Renal pelvis (tissue), 12 donors: ENCODE measurements at places on chromosomes 2 and 18.
A peak's percentile ranks its signal among the peaks of the same experiment; 100 is the strongest.

DNA sequence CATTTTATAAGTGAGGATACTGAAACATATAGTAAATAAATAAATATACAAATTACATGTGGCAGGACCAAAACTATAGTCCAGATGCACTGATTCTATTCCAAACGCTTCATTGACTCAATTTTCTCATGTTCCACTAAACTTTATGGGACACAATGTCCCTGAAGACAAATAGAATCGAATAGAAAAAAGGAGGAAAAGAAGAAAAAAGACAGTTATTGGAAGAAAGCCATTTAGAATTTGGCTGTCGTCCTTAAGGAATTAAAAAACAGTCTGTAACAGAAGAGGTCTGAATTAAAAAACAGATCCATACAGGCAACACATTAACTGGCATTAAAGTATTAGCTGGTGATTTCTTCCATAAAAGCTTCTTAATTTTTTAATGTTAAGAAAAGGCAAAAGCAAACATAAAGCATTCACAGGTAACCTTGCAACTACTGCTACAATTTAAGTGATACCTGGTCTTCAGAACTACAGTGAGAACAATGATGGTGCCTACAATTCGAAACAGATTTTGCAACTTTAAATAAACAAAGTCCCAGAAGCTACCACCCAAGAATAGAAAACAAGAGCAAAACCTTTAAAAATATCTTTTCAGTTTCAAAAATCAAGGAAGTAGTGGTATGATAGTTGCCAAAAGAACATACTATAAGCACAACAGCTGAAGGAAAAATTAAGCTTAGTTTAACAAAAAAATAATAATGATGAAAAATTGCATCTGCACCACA, 17.4 kb upstream of the CHAC2 start:
- no peak for DNase-seq

DNA sequence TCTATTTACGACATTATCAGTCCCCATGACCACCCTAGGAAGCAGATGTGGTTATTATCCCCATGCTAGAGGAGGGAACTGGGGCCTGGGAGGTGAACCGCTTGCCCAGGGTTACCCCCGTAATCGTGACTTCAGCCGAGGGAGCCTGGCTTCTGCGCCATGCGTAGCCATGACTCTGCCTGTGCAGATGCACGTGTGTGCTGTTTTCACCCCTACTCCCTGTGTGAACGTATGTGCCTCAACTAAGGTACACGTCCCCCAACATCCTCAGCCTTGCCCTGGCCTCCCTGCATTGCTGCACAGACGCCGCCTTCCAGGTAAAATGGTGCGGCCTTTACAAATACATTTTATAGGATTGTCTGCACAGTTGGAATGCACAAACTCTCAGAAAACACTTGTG, 40.2 kb downstream of the LPIN1 start:
- no peak for DNase-seq

- DNase-seq: no peak
Measured at GRCh38 chr18:26190506-26190905, 35.7 kb upstream of the TAF4B start.

- DNase-seq: no peak
Measured at GRCh38 chr2:218806346-218806978, 24.5 kb downstream of the CYP27A1 start.

GRCh38 chr2:50401772-50402653, 629.9 kb downstream of the NRXN1 start:
- peak; percentile 60 for DNase-seq

DNA sequence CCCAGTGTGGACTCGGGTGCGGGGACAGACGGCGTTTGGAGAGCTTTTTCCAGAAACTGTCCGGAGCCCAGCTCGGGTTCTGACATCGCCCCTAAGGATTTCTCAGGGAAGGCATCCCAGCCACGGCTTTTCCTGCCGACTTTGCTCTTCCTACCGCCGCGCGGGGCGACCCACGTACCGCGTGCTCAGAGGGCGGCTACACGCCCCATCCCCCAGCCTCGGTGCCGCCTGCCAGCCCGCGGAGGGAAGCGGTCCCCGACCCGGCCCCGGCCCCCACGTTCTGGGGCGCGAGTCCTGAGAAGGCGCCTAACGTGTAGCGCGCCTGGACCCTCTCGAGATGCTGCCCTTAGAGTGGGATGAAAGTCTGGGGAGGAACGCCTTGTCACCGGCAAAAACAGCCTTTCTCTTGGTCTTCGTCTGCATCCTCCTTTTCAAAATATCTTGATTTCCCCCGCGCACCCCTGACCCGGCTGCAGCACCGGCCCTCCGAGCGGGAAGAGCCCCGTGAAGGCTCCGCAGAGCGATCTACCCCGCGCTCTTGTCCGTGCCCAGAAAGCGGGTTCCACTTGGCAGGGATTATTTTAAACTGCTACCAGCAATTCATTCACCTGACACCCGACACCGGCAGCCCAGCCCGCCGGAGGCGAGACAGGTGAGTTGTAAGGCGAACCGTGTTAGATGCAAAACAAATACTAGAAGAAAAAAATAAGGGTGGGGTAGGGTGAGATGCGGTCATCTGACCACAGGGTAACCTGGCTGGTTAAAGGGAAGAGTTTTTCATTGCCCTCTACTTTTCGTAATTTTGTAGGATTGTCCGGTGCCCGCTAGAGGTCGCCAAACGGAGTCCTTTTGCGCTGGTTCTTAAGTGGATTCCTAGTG, 812 bp upstream of the KCNG3 start:
- peak; percentile 87 for DNase-seq

DNA sequence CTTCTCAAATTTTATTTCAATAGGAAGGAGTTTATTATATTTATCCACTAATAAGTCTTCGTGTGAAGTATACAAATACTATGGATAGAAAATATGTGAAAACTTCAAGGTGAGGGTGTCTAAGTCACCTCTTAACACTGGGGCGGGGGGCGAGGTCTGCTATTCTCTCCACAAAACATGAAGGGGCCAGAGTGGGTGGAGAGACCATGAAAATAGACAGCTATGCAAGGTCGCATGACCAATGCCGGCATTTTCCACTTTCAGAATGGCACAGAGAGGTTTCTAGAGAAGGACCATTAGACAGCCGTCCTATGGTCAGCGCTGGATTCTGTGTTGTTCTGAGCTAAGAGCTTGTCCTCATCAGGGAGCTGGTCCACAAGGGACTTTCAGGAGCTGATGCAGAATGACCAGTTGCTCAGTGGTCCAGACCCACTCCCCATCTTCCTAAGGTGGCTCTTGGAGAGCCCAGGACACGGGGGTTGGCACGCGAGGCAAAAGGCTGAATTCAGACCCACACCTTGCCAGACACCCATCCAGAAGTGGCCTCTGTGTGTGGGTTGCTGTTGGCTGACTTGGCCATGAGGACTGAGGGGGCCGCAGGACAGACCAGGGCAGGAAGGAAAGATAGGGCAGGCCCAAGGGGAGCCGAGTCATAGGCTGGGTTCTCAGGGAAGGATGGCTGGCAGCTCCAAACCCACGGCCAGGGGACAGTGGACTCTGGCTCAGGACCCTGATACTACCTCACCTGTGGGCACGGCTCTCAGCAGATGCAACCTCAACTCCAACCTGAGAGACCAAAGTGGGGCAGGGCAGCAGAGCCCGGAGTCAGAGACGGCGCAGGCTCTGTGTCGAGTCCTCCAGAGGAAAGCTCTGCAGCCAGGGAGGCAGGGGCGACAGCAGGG, 69.8 kb downstream of the NDUFA10 start:
- DNase-seq: no peak

GRCh38 chr2:147952118-147952517, 68.4 kb downstream of the ORC4 start:
- no peak for DNase-seq

- DNase-seq: no peak
Measured at GRCh38 chr2:209431701-209432100, 7.9 kb downstream of the MAP2 start.

DNA sequence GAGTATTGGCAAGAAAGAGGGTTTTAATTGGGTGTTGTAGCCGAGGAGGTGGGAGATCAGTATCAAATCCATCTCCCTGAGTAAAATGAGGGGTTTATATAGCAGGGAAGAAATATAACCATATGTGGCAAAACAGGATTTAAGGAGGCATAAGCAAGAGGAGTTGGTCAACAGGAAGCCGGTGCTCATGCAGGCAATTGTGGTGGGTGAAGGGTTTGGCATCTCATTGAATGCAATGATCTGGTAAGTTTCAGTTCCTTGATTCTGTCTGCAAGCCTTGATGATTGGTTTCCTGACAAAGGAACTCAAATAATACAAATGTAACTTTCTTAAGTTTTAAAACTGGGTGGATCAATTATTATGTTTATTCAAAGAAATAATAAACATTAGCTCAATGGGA, 564.4 kb upstream of the LINC00305 start:
- DNase-seq: no peak

GRCh38 chr18:74068296-74068695, 79.3 kb downstream of the FBXO15 start:
- DNase-seq: no peak

DNA sequence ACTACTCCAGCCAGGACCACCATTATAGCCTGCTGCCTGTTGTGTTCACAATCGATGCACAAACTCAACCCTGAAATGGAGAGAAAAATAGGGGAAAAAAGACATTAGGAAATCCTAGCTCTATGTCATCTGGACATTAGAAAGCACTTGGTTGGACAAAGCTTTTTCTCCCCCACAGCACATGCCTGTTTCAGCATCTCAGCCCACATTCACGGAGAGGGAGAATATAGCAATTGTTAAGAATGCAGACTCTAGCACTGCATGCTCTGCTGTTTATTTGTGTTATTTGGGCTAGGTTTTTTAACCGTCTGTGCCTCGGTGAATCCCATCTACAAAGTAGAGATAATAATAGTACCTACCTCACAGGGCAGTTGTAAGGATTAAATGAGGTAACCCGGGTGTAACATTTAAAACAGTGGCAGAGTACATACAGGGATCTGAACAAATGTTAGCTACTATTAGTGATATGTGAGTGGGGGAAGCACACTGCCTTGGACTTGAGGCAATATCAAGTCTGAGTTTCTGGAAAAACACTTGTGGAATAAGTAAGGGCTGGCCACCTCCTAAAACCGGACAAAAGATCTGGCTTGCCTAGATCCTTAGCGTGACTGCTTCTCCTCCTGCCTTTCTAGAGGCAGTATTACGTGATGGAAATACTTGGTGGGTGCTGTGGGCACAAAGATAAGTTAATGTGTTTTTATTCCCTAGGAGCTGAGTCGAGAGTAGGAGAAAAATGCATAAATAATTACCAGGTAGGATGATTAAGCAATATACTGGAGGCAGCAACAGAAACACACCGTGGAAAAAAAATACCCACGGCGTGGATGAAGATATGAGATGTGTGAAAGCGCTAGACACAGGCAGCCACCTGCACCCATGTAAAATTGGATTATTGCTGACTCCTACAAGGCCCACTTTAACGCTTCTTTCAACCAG, 1.0 kb upstream of the PPP1CB start:
- DNase-seq: peak; percentile 30

DNA sequence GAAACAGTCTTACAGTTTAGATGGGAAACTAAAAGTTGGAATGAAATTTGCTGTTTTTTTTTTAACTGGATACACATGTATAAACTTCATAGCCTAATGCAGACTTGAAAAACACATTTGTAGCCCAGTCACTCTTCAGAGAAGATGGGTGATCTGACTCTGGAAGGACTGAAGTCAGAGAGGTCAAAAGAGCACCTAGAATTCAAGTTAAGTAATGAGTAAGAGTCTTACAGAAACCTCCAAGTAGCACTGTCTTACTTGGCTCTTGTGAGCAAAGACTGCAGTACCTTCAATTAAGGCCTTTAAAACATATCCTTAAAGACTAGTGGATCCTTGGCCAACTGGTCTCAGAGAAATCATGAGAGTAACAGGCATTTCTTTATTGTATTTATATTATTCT, 41.9 kb downstream of the TRAPPC8 start:
- no peak for DNase-seq

- no peak for DNase-seq
Measured at GRCh38 chr2:205511641-205512040, 170.7 kb upstream of the NRP2 start.

DNA sequence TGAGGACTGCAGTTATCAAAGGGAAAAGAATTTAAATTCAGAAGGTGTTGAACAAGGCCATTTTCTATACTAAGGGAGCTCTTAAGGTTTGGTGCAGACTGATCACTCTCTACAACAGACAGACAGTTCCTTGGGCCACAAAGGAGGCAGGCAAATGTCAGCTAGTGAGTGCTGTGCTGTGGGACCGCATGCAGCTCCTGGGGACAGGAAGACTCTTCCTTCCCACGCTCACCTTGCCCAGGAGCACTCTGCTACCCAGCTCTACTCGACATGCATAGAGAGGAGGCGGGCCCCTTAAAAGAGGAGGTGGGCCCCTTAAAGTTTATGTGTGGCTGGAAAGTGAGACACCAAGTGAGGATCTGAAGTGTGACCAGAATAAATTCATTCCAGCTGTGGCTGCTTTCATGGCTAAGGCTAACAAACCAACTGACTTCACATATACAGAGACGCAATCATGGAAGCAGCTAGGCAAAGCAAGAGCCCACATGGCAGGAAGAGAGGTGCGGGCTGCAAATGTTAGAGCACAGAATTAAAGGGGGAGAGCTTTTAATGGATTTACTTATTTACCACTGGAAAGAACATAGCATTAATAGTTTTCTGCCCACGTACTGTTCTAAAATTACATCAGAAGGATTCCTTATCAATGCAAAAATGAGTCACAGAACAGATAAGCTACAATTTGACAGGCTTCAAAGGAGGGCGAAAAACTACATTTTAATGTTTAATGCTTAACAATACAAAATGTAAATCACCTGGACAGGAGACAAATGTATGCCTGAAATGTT, 101.4 kb upstream of the RNU4ATAC start:
- DNase-seq: no peak

DNA sequence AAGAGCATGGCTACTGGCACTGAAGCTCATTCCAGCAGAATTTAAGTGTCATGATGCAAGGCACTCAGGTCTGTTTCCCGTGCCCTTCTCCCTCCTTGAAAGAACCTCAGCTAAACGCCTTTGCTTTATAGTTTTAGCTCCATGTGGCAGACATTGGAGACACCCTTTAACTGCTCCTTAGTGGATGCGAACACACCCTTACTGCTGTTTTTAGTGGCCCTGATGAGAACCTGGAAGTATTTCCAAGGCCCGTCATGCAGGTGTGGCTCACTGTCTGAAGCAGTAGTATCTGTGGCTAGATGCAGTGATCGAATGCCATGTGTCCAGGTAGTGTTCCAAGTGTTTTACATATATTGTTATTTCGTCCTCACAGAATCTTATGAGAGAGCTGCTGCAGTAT, 28.3 kb downstream of the KIF5C start:
- no peak for DNase-seq

GRCh38 chr2:168802859-168803725, 655 bp downstream of the NOSTRIN start:
- DNase-seq: no peak

- DNase-seq: no peak
Measured at GRCh38 chr2:9971105-9971818, 19.8 kb downstream of the GRHL1 start.

- DNase-seq: peak; percentile 34
Measured at GRCh38 chr2:9473985-9474360, 378 bp upstream of the IAH1 start.
